ENCODE measurements at places on chromosomes 5 and 9.
A peak's percentile ranks its signal among the peaks of the same experiment; 100 is the strongest.

GRCh38 chr5:120293796-120294195, 170.3 kb upstream of the PRR16 start:
- DNase-seq: no peak

DNA sequence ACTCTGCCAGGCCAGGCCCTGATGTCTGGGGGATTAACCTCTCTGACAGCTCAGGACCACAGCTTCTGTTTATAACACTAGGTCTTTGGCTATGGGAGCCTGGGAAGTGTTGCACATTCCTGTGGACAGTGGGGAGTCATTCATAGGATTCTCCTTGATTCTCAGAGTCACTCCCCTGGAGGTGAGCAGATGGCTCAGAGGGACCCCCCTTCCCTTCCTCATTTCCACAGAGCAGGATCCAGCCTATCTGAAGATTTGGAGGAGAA, 60.2 kb downstream of the NRG2 start:
- no peak for DNase-seq

DNA sequence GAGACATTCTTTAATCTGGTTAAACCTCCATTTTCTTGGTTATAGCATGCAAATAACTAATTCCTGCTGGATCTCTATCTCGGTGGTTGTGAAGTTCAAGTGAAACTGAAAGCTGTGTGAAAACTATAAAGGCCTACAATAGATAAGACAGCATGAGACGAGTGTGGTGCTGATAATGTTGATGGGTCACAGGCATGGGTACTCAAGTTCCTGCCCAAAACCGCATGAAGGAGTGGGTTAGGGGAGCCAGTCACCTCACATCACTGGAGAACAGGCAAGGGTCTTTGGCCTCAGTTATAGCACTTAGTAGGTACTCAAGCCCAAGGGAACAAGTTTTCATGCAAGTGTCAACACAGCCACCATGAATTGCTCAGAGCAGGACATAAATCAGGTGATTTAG, 16.7 kb downstream of the HMHB1 start:
- no peak for DNase-seq

DNA sequence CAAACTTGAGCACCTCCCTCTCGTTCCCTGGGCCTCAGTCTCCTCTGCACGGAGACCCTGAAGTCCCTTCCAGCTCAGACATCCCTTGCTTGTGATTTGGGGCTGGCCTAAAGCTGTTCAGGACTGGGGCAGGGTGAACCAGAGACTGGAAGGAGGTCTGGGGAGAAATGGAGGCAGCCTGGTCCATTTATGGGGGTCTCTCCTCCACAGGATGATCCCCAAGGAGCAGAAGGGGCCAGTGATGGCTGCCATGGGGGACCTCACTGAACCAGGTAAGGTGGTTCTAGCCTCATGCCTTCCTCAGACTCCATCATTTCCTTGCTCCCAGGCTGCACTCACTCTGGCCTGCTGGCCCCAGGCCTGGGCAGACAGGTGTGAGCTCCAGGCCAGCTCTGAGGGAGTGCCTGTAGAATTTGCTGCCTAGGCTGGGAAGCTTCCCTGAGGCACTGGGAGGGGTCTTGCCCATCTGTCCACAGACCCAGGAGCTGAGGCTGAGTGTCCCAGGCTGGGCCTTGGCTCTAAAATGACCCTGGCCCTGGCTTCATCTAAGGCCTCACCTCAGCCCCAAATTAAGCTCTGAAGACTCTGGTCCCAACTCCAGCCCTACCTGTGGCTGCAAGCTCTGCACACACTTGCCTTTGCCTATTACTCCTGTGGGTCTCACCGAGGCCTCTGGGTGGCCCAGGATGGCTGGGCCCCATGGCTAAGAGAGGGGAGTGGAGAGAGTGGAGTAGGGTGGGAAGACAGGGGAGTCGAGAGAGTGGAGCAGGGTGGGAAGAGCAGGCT, 1.9 kb downstream of the MYOZ3 start:
- DNase-seq: no peak

- DNase-seq: peak; percentile 75
Measured at GRCh38 chr9:100505564-100506159, 32.7 kb downstream of the TMEFF1 start.

GRCh38 chr9:81234924-81235610, 454.3 kb downstream of the TLE1 start:
- DNase-seq: peak; percentile 47

DNA sequence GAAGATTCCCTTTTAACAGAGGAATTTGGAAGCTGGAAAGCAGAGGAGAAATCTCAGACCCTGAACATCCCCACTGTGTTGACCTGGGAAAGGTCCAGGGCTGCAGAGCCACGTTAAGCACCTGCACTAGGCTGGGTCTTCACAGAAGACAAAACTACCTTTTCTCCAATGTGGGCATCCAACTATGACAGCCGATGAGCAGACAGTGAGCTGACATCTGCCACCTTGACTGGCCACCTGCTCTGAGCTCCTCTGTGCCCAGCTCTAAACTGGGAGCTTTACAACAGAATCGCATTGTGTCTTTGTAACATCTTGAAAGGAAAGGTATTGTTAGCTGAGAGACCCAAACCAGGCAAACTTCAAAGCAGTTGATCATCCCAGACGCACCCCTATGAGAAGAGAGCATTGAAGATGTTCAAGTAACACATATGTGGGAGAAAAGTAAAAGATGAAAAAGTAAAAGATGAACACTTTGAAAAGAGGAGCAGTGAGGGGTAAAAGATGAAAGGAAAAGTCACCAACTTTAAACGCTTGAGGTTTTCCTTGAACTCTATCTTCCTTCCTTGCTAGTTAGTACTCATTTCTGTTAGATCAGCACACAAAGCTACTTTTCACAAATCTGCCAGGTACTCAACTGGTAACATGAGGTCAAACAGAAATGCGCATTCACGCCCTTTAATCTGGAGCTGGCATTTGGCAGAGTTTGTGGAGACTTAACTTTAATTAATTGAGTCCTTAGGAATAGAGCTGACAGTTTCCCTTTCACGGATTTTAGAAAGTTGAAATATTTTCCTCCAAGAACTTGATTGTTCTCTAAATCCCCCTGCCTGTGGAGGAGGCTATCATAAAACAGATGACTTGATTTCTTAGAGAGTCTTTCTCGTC, 53.2 kb upstream of the CTXN3 start:
- DNase-seq: no peak

DNA sequence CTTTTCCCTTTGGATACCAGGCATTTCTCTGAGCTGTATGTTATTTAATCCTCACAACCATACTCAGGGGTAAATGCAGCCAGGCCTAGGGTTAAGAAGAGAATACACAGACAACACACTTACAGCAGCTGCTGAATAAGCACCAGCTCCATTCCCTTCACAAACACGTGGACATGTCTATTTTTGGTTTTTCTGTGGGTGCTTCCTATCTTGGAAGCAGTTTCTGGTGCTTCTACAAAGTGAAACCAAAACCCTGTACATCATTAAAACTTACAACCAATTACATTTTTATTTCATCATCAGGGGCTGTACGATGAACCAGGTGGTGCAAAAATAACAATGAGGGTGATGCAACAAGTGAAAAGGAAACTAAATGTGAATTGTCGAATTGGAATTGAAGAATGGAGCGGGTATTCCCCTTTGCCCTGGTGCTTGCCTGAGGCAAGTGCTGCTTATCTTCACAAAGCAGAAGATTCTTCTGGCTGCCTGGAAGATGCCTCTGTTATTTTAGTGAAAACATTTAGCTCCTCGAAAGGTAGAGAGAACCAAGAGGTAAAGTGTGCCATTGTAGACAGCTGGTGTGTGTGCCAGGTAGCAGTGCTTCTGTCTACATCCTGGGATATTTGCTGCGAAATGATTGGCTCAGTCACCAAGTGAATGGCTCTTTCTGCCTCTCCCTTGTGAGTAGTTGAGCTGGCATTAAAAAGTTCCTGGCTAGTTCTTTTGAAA, 18.6 kb upstream of the IFNB1 start:
- DNase-seq: peak; percentile 47

GRCh38 chr5:16855485-16855884, 80.6 kb downstream of the MYO10 start:
- no peak for DNase-seq

- no peak for DNase-seq
Measured at GRCh38 chr9:121105531-121105930, 30.8 kb downstream of the CNTRL start.

DNA sequence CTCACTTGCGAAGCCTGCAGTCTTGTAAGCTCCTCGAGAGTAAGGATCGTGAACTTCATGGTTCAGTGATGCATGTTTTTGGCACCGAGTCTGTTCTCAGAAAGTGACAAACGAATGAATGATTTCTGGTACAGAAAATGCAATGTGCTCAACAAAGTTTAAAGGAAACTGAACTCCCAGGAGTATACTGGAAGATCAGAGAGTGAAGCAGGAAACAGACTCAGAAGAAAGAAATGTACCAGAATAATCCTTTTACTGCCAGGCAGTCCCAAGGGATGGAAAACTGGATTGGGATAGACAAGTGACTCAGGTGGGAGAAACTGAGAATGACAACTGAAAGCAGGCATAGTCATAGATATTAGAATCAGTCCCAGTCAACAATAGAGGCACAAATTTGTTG, 420.6 kb downstream of the CTNND2 start:
- DNase-seq: no peak

Data from OCI-LY7 (cell line).